ENCODE measurements at places on chromosomes 4 and X.

GRCh38 chr4:186172546-186172945 is 18.8 kb upstream of the CYP4V2 start:
- DNase-seq: no peak

- DNase-seq: no peak
Measured at GRCh38 chr4:149881744-149882143, 66.1 kb upstream of the IQCM start.

DNA sequence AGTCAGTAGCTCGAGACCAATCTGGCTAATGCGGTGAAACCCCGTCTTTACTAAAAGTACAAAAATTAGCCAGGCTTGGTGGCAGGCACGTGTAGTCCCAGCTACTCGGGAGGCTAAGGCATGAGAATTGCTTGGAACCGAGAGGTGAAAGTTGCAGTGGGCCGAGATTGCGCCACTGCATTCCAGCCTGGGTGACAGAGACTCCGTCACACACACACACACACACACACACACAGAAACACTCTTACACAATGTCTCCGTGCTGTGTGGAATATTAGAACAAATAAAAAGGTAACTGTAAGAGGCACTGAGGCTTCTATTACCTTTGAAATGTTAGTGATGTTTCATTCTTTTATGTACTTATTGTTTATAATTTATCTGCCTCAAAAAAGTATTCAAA is 326.6 kb downstream of the GPAT3 start:
- DNase-seq: no peak

- DNase-seq: peak; percentile 16
Measured at GRCh38 chrX:46549914-46550313, 4.7 kb upstream of the ZNF674 start.

DNA sequence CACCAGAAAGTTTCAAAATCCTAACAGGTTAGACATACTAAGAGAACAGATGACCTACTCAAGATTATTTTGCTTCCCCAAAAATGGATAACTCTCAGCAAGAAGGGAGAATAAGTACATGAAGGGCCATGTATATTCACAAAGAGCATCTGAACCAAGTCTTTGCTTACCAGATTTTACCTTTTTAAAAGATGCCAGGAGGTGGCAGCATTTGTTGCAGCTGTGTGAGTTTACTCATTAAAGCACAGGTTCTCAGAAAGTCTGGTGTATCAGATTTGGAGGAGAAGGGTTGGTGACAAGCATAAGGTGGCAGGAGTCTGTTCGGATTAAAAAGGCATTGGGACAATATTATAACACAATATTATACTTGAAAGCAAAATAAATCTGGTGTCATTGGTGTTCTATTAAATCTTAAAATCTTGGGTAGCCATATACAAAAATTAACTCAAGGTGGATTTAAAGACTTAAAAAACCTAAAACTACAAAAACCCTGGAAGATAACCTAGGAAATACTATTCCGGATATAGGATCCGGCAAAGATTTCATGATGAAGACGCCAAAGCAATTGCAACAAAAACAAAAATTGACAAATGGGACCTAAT is 51.3 kb upstream of the NFKB1 start:
- DNase-seq: peak; percentile 64

- no peak for DNase-seq
Measured at GRCh38 chrX:27321632-27322031, 141.5 kb downstream of the PPP4R3C start.

- no peak for DNase-seq
Measured at GRCh38 chr4:4950561-4951290, 68.5 kb downstream of the CYTL1 start.

GRCh38 chrX:117851025-117851424 is 265.6 kb downstream of the KLHL13 start:
- DNase-seq: no peak

DNA sequence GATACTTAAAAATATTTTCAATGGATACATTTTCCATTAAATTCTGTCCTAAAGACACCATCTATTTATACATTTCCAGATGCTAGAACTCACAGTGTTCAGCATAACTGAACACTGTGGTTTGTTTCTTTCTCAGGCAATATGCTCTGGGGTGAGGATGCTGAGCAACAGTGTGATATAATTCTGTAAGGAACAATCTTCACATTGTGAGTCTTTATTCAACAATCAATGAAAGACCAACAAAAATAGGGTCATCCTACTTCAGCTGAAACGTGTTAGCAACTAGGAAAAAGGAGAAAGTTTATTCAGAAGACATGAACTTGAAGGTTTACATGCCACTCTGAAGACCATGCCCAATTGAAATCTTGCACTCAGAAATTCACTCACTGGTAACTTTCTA is 284.8 kb downstream of the UNC5C start:
- no peak for DNase-seq

DNA sequence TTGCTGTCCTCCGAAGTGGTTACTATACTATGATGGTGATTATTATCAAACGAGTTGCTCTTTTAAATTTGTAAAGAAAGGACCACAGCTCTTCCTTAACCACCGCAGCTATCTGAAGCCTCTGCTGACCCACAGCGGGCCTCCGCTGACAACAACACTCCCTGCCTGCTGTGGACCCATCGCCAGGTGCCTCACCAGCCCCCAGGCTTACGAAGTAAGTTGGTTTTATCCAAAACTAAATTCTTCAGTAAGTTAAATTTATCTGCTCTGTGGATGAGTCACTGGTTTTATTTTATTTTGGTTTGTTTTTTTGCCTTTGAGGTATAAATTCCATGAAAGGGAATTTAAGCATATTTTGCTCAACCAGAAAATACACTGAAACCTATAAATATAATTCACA is 54.7 kb downstream of the SLC9A6 start:
- no peak for DNase-seq

DNA sequence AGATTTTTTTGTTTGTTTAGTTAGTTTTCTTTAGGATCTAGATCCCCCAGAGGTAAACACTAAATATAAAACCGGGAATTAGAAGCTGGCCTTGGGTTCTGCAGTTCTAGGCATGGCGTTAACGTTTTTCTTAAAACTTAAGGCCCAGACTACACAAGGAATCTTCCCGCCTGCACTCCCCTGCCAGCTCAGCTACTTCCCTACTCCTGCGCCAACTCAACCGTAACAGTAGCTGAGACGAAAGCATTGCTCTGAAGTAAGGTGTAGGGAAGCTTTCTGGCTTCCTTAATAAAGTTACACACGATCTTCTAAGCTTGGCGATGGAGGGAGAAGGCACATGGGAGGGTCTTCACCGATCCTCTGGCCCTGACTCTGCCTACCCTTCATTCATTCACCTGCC is 37.1 kb downstream of the CPE start:
- no peak for DNase-seq

DNA sequence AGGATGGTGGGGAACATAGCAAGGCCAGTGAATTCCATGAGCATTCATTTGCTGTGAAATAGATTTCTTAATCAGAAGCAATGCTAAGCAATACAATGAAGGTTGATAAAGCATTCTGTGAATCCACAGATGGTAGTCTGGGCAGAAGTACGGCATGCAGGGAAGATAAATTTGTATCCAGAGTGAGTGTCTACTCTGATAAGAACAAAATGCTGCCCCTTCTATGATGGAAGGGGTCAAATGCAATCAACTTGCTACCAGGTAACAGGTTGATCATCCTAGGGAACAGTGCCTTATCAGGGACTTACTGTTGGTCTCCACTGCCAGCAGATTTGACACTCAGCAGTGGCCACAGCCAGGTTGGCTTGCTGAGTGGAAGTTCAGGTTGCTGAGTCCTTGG is 189.4 kb downstream of the MAB21L2 start:
- no peak for DNase-seq

- no peak for DNase-seq
Measured at GRCh38 chr4:185726931-185727330, 85.1 kb downstream of the SORBS2 start.

DNA sequence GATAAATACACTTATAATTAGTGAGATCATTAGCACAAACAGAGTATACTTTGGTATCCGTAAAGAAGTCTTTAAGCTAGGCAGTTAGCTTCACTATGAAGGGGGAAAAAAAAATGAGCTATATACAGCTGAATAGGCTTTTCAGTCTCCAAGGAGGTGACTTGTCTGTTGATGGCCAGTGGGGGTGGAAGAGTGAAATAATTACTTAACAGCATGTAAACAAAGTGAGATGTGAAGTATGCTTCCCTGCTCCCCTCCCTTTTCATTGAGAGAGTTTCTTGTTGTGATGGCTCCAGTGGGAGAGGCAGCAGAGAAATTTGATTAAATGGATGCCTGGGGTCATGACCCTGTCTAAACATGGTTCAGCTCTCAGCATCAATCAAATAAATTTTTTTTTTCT is 180.9 kb downstream of the DACH2 start:
- no peak for DNase-seq

- no peak for DNase-seq
Measured at GRCh38 chrX:69807400-69807799, 191.5 kb downstream of the EDA start.

- DNase-seq: no peak
Measured at GRCh38 chr4:186900232-186900900, 176.7 kb upstream of the FAT1 start.

- peak; percentile 72 for DNase-seq
Measured at GRCh38 chrX:47384502-47384901, 14.1 kb downstream of the ZNF157 start.

DNA sequence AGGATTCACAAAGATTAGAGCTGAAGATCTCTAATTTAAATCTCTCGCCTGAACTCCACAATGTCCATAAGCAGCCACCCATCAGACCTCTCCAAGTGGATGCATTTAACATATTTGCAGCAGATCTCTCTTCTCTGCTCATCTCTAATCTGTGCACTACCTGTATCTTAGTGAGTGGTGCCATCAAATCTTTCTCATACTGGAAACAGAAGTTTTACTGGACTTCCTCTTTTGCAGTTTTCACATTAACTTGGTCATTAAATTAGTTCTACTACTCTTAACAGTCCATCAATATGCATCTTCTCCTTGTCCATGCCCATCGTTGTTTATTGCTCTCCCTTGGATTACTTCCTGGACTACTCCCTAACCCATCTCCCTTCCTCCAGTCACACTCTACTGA is 488.5 kb downstream of the IL15 start:
- DNase-seq: no peak

- no peak for DNase-seq
Measured at GRCh38 chr4:86845593-86845992, 3.6 kb downstream of the SLC10A6 start.

GRCh38 chrX:69493193-69493592 is 10.9 kb upstream of the NALF2 start:
- peak; percentile 1 for DNase-seq

GRCh38 chr4:118741301-118741855 is 56.2 kb downstream of the METTL14 start:
- no peak for DNase-seq

DNA sequence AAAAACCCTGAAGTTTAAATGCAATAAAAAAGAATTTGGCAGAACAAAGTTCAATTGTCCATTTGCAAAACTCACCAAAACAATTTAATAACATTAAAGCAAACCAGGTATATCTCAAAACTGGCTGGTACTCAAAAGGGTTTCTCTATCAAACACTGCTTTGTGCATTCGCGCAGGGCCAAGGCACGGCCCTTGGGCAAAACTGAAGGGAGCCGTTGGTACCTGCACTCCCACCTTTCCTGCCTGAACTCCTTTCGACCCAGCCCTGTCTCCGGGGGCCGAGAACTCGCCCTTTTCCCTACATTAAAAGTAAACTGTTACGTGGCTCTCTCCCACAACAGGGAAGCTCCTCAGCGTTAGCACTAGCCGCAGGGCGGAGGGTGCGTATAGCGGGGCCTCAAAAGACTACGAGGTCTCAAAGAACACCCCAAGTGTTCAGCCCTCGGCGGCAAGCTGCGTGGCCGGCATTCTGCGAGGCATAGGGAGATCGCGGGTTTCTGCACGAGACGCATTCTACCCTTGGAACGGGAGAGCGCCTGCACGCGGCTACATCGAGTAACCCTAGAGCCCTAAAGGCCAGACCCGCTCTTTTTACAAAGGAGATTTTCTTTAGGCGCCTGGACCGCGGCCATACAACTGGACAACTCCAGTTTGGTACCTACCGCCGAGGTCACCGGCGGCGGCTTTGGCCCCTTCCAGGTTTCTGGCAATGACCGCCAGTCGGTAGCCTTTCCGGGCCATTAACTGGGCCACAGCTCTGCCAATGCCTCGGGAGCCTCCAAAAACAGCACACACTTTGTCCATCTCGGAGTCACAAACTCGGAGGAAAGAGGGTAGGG is 550 bp downstream of the CBR4 start:
- DNase-seq: peak; percentile 81

DNA sequence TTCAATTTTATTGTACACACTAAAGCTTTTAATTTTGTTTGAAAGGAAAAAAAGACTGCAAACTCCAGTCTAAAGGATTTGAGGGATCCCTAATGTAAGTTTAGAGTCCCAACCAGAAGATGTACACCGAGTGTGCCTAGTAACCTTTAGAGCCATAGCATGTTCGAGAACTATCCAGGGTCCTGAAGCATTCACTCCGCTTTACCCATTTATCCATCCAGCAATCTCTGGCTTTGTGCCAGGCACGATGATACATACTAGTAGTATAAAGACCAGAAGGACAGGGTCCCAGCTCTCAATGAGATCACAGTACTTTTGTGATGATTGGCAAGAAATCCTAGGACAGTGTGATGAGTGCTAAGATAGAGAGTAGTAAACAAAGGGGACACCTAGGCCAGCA is 168.7 kb downstream of the STK32B start:
- no peak for DNase-seq

- DNase-seq: peak; percentile 72
Measured at GRCh38 chr4:54228056-54228527, 1.0 kb upstream of the PDGFRA start.

- no peak for DNase-seq
Measured at GRCh38 chr4:24644983-24645764, 60.8 kb upstream of the DHX15 start.

DNA sequence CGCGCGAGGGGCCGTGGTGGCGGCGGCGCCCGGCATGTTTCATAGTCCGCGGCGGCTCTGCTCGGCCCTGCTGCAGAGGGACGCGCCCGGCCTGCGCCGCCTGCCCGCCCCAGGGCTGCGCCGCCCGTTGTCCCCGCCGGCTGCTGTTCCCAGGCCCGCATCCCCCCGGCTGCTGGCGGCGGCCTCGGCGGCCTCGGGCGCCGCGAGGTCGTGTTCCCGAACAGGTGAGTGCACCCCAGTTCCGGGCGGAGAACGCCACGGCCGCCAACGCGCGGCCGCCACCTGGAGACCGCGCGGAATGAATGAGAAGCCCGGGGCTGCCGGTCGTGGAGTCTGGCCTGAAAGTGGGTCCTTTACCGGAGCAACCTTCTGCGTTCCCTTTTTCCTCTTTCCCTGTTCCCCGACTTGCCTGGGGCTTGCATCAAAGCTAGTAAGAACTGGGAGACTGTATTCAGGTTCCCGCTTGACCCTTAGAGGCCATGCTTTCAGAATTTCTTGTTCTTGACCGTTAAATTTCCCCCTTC is 429 bp downstream of the NOCT start:
- DNase-seq: no peak

DNA sequence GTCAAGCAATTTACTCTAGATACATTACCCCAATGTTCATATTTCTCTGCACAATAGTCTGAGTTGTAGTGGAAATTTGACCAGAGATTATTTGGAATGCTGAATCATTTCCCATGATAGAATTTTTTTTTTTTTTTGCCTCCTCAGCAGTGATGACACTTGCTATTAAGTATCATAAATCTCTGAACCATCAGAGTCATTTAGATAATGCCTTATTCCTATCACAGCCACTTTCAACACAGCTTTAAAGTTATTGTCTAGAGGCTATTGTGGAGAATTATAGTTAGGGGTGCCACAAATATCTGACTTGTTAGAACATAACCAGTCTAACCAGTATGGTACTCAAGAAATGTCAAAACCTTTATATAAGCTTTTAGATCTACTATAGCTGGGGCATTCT is 79.8 kb downstream of the LCORL start:
- DNase-seq: no peak
